ELR (cell line): ENCODE measurements at places on chromosomes 3 and 15.
A peak's percentile ranks its signal among the peaks of the same experiment; 100 is the strongest.

DNA sequence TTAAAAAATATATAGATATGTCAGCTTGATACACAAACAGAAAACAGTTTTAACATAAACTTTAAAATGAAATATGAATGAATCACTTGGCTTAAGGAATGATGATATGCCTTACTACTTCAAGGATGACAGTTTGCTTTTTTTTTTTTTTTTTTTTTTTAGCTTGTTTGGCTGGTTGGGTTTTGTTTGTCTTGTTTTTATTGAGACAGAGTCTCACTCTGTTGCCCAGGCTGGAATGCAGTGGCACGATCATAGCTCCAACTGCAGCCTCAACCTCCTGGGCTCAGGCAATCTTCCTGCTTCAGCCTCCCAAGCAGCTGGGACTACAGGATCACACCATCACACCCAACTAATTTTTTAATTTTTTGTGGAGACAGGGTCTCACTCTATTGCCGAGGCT, 14.5 kb downstream of the LRRC2 start:
- no peak for DNase-seq

DNA sequence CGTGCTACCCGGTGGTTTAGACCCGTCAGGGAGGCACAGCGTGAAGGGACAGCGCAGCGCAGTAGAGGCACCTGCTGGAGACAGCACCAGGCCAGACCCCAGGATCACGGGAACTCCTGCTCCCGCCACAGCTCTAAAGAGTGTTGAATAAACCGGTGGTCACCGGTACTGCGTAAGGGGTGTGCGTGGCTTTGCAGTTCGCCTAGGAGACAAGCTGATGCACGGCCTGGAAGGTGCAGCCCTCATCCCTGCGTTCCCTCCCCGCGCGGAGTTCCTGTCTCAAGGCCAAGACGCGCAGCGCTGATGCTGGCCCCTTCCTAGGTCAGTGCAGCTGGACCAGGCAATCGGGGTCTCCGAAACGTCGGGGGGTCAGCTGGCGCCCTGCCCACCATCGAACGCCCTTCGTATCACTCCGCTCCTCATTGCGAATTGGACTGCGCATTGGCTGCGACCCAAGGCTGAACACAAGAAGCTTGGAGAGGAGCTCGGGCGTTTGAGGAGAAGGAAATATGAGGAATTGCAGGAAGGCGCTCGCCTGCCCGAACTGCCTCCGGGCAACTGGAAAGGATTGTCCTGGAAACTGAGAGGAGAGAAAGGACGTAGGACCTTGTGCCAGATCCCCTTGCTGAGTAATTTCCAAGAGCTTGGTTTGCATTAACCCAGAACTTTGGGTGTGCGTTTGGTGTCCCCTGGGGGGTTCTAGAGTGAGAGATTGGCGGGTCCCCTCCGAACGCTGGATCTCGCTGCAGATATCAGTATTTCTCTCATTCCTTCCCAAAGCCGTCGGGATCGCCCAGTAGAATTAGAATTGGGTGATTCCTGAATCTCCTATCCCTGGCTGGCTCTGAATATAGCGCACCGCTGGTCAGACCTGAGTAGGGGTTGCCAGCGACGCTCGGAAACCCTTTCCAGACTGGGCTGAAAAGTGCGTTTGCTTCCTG, 2.3 kb upstream of the SOX14 start:
- no peak for DNase-seq

- DNase-seq = peak; percentile 64
Observed at GRCh38 chr15:97168704-97169475, 791.6 kb upstream of the ARRDC4 start.

- peak; percentile 68 for DNase-seq
Observed at GRCh38 chr15:43465100-43465499, 27.9 kb downstream of the TP53BP1 start.

- no peak for DNase-seq
Observed at GRCh38 chr3:28669870-28670269, 321.2 kb upstream of the AZI2 start.

- DNase-seq = no peak
Observed at GRCh38 chr3:60755094-60755493, 496.2 kb downstream of the FHIT start.

DNA sequence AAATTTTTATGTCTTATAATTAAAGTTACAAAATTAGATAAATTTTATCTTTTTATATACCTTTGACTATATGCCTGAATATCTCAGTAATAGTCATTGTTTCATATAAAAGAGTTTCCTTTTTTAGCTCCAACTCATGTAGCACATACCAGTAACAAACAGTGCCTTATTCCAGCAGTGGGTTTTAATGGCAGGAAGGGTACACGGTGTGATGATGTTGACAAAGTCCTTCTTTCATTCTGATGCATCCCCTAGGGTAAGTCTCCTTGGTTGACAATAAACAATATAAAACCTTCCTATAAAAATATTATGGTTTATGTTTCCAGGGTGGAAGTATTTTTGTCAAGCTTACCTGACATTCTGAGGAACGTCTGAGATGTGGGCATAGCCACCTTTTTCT, 77.2 kb upstream of the FGF12 start:
- no peak for DNase-seq

DNA sequence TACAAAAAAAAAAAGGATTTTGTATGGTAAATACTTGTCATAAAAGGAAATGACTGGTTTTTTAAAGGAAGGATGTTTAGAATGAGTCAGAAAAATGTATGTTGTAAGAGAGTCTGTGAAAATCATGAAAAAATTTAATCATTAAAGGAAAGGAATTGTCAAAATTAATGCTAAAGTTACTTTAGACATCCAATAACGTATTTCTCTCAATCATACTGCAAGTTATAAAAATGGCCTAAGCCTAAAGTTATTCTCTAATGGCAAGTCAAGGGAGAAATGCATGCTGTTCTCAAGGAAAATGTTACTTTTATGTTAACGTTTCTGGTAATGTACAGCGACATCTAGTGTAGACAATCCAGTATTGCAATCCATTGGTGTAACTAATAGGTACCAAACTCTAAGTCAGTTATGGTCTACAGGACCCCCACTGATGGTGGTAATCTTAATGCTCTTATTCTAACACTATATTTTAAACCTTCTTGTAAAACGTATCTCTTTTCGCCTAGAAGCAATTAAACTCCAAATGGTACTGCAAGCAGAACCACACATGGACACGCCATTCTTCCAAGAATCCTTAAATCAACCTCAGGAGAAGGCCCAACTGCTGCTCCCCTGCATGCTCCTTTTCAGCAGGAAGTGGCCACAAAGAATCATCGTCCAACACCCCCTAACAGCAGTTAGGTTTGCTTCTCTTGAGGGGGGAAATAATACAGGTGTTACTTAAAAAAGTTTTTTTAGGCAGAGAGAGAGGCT, 35.2 kb downstream of the NCEH1 start:
- peak; percentile 76 for DNase-seq

GRCh38 chr3:55491296-55491816, 4.2 kb upstream of the WNT5A start:
- DNase-seq = peak; percentile 89

DNA sequence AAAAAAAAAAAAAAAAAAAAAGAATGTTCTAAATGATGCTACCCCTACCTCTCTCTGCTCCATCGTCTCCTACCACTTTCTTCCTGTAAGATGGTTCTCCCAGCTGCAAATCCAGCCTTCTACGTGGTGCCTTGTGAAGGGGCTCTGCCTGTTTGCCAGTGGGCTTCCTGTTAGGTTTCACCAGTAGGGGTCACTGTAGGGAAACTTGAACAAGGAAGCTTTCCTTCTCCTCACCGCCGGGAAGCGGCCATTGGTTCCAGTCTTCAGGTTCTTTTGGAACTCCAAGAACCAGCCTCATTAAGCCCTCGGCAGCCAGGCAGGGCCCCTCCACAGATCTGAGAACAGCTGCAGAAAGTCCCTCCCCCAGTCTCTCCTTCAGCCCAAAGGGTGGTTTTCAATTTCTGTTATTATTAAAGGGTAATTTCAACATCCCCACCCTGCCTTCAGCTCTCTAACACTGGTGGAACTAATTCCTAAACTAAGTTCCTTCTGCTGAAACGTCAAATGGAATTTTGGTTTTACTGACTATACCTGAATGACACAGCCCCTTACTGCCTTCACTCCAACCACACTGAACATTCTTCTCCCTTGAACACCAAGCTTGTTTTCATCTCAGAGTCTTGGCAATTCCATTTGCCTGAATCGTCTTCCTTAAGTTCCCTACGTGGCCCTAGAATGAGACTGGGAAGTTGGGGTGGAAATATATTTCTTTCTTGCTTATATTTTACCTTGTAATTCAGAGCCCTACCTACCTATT, 13.5 kb downstream of the MCCC1 start:
- peak; percentile 49 for DNase-seq

DNA sequence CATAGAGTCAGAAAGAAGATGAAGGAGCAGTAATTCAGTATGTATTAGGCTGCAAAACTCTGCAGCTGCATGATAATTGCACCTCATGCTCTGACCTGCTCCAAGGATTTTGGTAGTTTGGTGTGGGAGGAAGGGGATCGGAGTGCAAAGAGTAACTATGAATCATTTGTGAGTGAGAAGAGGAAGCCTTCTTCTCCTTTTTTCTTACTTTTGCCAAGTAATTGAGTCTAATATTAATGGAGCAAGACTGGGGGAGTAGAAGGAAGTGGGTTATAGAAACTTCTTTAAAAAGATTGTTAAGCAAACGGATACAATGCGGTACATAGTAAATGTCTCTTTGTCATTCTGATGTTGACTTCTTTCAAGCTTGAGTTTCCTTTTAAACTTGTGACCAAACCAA, 276.5 kb downstream of the EDEM1 start:
- DNase-seq = no peak

GRCh38 chr15:89002281-89002761, 85.9 kb upstream of the ABHD2 start:
- peak; percentile 83 for DNase-seq

- DNase-seq = no peak
Observed at GRCh38 chr3:67901681-67902080, 247.3 kb upstream of the SUCLG2 start.

GRCh38 chr3:18349197-18349798, 75.8 kb downstream of the SATB1 start:
- DNase-seq = no peak

DNA sequence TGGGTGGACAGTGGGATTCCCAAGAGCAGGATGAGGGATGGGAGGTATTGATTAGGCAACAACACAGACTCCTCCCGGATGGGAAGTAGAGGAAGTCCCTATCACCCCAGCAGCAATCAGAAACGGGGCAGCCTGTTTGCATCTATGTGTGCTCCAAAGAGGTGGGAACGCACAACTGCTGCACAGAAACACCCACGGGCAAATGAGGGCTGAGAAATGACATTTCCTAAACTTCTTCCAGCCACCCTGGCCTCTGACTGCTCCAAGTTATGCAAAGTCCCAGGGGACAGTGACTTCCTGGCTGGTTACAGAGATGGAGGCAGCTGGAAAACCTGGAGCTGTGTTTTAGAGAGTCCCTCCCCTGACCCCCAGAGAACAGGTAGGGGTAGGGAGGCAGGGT, 42.6 kb downstream of the HCN4 start:
- no peak for DNase-seq

DNA sequence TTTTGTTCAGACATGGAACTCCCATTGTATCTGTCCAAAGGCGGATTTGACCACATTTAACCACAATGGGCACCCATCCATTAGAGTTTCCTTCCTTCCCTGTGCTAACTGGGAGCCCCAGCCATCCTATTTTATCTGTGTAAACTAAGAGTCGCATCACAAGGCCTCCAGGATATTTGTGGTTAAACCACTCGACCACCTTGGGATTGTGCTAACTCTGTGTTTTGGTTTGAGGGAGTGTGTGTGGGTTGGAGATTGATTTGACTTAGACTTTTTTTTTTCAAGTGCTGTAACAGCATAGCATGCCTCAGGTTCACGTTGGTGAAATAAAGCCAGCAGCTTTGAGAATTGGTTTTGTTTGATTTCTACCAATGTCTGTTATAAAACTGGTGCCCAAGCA, 100.4 kb upstream of the TP63 start:
- DNase-seq = peak; percentile 44

DNA sequence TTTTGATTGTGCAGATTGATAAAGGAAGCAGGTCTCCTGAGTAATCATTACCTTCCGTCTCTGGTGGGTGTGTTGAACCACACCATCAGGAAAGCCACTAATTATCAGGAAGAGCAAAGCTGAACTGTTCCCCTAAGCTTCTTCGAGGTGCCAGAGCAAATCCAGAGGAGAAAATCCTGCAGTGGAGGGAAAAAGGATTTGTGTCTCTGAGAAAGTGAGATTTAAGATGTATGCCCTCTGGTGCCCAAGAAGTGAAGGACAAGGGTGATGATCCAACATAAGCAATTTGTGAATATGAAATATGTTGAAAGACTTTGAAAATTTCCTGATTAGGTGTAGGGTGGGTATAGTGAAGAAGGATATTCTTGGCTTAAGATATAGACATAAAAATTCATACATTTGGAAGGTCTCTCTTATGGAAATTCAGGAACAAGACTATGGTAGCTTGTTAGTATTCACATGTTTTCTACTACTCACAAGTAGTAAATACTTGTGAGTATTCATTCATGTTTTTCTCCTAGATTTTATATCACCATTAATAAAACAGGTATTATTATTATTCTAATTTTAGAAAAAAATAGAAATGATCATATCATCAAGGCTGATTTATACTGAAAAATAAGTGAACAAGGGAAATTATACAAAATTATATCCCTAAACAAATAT, 34.8 kb downstream of the COMMD2 start:
- peak; percentile 85 for DNase-seq

GRCh38 chr15:62301993-62302675, 137.0 kb upstream of the C2CD4B start:
- no peak for DNase-seq

- peak; percentile 49 for DNase-seq
Observed at GRCh38 chr15:100008258-100008657, 275.0 kb upstream of the LYSMD4 start.

- DNase-seq = no peak
Observed at GRCh38 chr3:184387174-184387714, 7.4 kb downstream of the CHRD start.

DNA sequence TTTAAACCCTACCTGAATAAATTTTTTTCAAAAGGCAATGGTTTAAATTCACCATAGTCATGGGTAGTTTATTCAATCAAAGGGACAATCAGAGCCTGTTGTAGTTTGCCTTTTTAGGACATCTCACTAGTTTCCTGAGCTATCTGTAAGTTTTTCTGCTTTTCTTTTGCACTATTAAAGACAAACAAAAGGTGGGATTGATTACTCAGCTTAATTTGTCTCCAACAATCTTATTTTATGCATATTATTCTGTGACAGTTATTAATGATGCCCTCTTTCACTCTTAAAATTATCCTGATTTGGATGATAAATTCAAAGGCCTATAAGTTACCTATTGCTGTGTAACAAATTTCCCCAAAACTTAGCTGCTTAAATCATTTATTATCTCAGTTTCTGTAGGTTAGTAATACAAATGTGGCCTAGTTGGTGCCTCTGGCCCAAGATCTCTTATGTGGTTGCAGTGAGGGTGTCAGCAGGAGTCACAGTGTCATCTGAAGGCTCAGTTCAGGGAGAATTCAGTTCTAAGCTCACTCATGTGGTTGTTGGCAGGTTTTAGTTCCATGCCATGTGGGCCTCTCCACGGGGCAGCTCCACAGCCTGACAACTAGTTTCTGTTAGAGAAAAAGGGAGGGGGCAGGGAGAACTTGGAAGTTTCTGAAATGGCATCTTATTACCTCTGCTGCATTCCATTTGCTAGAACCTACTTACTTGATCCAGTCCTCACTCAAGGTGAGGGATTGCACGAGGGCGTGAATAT, 16.0 kb downstream of the ARMC8 start:
- no peak for DNase-seq
